ENCODE measurements at places on chromosomes 11 and 22.

GRCh38 chr11:18368221-18368620, 26.1 kb upstream of the LDHA start:
- DNase-seq: no peak

- no peak for DNase-seq
Measured at GRCh38 chr22:30327864-30328345, 1.2 kb upstream of the TBC1D10A start.

DNA sequence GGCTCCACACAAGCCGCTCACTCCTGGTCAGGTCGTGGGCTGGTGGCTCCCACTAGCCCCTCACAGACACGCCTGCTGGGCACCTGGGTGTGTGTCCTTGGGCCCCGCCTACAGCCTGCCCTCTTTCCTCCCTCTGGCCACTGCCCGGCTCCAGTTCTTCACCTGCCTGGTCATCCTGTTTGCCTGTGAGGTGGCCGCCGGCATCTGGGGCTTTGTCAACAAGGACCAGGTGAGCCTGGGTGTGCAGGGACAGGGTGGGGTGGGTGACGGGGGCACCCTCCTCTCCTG, 5.8 kb upstream of the TSSC4 start:
- no peak for DNase-seq

GRCh38 chr11:78906566-78906965, 331.9 kb upstream of the NARS2 start:
- DNase-seq: no peak

DNA sequence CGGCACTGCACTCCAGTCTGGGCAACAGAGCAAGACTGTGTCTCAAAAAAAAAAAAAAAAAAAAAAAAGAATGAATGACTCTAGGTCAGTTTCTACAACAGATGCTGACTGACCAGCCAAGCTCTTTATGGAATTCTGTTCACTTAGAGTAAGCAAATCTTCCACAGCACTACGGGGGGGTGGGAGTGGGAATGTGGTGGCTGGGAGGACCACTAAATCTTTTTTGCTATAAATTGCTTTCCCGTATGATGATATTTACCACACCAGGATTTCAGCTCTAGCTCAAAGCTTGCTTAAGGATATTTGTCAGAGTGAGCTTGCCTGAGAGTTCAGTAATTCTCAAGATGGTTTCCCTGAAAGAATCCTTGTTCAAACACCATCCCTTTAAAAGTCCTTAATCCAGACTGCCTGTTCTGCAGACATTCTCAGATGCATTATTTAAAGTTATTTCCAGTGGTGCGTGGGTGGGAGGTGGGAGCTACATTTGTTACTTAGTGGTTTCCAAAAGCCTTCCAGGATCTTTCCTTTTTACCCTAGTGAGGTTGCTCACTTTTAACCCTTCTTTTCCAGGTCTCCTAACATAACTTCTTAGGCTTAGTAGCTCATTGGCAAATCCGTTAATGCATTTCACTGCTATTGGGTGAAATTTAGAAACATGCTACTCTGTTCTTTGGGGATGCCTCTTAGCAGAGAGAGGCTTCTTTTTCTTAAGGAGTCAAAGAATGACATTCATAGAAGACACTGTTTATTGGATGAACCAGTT, 65.9 kb downstream of the UBASH3B start:
- no peak for DNase-seq

GRCh38 chr11:128614026-128614425, 26.7 kb upstream of the ETS1 start:
- no peak for DNase-seq

DNA sequence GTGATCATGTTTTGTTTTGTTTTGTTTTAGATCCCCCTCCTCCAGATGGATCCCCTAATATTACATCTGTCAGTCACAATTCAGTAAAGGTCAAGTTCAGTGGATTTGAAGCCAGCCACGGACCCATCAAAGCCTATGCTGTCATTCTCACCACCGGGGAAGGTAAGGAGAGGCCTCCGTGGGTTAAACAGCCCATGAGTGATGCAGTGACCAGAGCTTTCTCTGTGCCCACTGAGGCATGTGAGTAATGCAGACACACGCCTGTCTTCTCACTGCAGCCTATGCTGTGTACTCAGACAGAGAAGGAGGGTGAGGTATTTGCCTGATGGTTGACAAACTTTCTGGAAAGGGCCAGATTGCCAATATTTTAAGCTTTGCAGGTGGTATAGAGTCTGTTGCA, 73.7 kb upstream of the OR4B1 start:
- no peak for DNase-seq

GRCh38 chr11:66268952-66269905, 790 bp downstream of the RAB1B start:
- DNase-seq: no peak

DNA sequence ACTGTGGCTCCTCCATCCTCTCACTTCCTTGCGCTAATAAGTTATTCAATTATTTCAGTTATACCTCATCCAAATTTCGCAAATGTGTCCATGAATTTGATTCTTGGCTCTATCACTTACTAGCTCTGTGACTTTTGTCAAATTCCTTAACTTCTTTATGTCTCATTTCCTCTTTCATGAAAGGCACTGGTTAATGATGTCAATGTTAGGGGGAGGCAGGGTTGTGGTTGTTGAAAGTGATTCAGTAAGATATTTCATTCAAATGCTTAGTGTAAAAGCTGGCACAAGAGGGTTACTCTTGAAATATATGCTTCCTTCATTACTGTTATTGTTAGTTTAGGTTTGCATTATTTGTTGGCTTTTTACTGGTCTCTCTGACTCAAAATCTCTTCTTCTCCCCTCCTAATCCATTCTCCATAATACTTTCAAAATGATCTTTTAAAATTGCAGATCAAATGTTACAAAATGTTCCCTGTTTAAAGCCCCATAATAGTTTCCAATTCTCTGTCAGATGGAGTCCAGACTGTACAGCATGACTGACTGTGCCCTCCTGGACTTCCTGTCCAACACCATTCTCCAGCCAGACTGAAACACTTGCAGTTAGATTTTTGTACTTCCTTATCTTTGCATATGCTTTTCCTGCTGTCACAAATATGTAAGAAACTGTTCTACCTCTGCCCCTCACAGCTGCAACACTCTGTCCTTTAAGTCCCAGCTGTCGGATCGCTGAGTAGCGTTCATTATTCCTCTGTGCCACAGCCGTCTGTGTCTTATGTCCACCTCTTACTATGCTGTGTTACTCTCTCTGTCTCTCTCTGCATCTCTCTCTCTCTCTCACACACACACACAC, 510.6 kb upstream of the RAG2 start:
- no peak for DNase-seq
